ENCODE measurements at places on chromosomes 7 and 10.

GRCh38 chr7:150503581-150503980, 11.1 kb upstream of the GIMAP7 start:
- DNase-seq: no peak

DNA sequence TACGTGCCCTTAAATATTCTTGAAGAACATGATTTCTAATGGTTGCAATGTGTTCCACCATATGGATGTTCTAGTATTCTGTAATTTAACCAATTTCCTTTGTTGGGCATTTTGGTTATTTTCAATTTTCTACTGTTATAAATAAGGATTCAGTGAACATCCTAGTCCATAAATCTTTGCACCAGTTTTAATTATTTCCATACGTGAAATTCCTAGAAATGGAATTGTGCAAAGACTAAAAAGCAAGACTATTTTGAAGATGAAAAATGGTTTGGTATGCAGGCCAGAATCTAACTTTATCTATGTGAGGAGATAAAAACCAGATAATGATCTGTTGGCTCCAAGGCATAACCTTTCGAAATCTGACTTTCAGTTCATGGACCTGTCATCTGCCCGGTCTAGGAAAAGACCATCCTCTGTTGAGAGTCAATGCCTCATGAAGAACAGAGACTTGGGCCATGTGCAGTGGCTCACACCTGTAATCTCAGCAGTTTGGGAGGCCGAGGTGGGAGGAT, 633.2 kb upstream of the NRP1 start:
- no peak for DNase-seq

DNA sequence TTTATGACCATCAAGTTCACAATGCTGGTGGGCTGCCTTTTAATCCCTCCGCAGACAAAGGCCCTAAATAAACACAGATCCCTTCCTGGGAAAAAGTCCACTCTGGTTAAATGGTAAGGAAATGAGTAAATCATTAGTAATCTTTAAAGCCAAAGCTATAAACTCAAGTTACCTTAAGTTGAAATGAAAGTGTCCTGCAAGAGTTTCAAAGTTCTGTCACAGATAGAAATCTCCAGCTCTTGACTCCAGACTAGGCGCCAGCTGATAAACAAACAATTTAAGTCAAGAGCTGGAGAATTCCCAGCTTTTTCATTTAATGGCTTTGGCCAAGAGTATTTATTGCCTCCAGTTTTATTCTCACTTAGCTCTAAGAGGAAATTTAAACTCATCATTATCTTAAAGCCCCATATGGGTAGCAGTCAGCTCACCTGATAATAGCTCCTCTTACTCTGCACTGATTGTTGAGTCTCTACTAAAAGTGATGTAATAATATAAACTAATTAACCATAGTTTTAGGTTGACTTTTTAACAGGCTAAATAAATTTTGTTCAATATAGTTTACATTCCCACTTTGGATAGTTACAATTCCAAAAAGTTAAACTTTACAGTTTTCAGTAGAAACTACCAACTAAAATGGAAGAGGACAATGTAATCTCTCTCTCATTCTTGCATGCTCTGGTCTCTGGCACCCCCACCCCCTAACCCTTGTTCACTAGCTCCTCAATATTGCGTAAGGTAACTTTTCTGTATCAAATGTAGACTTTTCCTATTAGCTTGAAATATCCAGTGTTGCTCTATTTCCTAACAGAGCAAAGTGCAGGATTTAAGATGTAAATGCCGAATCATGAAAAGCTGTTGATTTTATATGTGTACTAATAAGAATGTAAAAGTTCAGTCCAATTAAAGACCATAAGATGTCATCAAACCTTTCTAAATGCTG, 56.1 kb downstream of the HIBADH start:
- DNase-seq: no peak

DNA sequence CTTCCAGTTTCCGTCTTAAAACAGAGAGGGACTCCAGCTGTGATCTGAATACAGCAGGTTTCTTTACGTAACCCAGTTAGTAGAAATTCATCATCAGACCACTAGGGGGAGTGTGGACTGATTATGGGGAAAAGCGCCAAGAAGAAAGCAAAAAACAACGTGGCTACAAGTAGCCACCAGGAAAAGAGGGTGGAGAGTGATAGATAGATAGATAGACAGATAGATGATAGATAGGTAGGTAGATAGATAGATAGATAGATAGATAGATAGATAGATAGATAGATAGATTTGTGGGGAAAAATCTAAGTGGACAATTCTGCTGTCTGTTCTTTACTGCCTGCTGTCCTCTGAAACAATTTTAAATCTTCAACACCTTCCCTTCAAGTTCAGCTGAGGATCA, 12.7 kb upstream of the AKR1B10 start:
- DNase-seq: peak; percentile 74

DNA sequence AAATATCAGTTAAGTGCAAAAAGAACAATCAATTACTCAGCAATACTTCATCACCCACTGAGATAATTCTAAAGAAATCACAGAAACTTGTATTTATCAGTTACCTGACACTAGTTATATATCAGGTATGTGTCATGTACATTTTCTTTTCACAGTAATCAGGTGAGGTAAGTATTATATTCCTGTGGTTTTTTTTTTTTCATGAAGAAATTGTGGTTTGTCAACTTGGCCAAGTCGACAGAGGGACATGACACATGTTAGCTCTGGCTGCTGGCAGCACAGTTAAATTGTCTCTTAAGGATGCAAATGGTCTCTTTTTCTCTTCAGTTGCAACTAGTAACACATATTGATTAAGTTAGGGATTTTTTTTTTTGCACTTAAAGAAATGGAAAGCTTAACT, 13.7 kb upstream of the GPR141 start:
- DNase-seq: no peak

GRCh38 chr10:62843600-62843999, 27.4 kb upstream of the EGR2 start:
- DNase-seq: no peak

DNA sequence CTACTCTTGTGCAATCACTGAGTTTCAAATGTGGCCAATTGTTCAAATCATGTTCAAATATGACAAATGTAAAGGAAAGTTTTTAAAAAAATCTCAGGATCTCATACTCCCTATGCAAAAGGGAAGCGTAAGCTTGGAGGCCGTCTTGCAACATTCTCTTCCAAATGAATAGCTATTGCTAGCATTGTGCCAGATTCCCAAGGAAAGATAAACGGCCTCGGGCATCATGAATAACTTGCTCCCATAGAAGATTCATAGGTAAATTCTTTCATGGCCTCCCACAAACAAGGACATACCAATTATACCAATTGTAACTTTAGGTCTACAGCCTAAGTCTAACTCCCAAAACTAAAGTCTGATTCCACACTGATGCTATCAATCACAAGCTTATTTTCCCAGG, 416.9 kb downstream of the THSD7A start:
- DNase-seq: no peak

DNA sequence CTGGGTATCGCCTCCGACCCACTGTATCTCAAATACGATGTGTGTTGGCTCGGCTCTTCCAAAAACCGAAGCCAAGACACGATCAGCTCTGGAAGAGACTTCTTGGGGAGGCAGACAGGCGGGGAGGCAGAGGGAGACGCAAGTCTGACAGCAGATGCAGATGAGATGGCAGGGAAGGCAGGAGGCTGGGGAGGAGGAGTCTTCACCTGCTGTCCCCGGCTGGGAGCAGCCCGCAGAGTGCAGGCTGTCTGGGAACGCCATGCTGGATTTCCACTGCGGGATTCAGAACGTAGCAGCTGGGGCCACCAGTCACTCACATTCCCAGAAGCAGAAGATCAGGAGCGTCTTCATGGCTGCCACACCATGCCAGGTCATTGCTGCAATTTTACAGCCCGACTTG, 29.4 kb downstream of the CTBP2 start:
- no peak for DNase-seq

DNA sequence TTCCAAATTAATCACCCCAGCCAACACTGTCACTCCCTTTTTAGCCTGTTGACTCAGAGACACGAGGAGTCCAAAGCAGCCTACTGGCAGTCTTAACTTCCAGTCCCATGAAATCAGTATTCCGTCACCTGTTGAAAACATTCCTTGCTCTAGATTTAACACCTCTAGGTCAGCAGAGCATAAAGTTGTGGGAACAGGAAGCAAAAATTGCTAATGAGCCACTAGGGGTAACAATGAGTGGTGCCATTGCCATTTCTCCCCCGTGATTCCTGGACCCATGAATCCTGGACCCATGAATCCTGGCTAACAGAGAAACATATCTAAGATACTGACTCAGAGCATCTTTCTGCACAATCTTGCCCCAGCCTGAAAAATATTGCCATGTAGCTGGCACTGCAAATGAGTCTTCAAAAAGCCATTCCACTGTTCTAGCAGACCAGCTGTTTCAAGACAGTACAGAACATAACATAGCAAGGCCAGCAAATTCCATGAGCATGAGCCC, 252.7 kb upstream of the PTER start:
- DNase-seq: no peak

GRCh38 chr7:38311329-38311937, 38.0 kb upstream of the TARP start:
- peak; percentile 22 for DNase-seq

DNA sequence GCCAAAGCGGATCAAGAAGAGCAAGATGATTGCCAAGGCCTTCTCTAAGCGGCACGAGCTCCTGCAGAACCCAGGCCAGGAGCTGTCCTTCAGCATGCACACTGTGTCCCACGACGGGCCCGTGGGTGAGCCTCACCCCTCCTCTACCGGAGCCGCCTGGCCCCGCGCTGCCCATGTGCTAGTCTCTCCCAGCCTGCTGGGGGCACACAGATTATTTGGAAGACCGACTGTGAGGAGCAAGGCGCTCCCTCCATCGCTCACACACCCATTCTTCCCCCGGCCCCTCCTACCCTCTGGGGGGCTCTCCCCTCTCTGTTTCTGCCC, 13.9 kb upstream of the AHCYL2 start:
- no peak for DNase-seq

DNA sequence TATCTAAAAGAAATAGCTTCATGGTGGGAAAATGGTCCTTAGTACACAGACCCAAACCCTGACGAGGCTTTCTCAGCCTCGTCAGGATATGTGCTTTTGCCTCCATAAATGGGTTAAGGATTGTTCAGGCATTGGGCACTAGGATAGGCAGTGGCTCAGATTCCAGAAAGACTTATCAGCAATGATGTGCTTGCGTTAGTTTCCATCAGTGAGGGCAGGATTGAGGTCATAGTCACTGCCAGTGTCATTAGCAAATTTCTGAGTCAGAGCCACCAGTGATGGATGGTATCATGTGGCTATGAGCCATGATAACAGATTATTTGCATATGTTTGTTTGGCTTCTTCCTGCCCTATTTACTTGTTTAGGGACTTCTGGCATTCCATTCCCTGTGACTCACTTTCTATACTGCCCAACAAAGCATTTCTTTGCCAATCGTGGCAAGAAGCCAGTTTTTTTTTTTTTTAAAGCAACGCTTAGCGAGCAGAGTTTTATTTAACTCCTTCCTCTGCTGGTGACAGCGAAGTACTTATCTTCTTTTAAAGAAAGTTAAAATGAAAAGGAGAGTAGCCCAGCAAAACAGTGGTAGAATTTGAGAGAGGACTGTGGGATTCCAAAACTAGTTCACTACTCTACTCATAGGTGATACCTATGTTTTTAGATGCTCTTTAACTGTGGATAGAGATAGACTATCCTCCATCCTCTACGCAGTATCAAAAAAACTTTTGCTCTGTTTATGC, 44.4 kb downstream of the MYPN start:
- DNase-seq: peak; percentile 57

DNA sequence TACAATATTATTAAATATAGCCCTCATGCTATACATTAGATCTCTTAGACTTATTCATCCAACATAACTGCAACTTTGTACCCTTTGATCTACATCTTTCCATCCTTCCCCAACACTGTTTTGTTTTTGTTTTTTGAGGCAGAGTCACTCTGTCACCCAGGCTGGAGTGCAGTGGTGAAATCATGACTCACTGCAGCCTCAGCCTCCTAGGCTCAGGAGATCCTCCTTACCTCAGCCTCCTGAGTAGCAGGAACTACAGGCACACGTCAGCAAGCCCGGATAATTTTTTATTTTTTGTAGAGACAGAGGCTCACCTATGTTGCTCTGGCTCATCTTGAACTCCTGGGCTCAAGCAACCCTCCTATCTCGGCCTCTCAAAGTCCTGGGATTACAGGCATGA, 53.3 kb downstream of the NT5C2 start:
- no peak for DNase-seq

GRCh38 chr7:143384661-143385631, 3.8 kb downstream of the ZYX start:
- no peak for DNase-seq

DNA sequence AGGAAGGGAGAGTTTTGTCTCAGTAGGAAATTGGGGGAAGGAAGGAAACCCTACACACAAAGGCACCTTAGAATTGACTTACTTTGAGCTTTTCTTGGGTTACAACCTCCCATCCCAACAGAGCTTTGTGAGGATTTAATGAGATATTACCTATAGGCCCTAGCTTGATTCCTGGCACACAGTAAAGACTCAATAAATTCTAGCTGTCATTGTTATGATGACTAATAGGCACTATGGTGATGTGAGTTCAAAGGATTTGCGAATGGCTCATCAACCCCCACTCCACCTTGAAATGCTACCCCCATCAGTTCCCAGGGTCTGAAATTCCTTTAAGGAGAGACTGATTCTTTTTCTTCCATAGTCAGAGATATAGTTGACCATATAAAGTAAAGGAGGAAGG, 67.9 kb upstream of the SMNDC1 start:
- DNase-seq: no peak

DNA sequence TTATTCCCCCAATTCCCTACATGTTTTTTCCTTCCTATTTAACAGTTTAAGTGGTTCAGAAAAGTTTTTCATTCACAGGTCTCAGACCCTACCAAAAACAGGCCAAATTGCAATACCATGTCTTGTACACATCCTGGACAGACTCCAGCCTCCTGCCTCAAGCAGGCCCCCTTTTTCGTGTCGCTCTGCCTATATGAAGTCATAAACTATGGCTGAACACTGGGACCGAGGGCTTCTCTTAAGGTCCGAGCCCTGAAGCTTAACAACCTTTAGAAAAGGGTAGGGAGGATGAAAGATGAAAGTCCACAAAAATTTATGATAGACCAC, 1.4 kb downstream of the FBXW4 start:
- peak; percentile 11 for DNase-seq

GRCh38 chr7:116400522-116400921, 99.0 kb upstream of the CAV2 start:
- DNase-seq: no peak

- no peak for DNase-seq
Observed at GRCh38 chr7:133629701-133630100, 376.8 kb downstream of the EXOC4 start.

- DNase-seq: no peak
Observed at GRCh38 chr10:26259341-26259740, 42.8 kb downstream of the GAD2 start.

DNA sequence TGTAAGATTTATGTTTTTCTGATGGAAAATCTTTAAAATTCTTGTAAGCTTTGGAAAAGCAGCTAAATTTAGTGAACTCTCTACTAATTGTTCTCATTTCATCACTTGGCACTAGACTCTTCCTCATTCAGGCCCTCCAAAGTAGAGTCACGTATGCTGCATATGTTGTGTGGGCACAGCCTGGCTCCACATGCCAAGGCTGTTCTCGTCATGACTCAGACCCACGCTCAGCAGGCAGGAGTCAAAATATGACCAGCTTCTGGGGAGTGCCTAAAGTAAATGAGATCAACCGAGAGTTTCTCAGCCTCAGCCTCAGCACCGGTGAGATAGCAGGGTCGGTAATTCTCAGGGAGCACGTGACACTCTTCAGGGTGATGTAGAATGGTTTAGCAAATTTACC, 1672.9 kb downstream of the REEP3 start:
- peak; percentile 81 for DNase-seq

GRCh38 chr7:159231017-159231416, 86.3 kb upstream of the VIPR2 start:
- no peak for DNase-seq
